Activated CD4-positive, alpha-beta T cell treated with anti-CD3 and anti-CD28 coated beads, Interleukin-2, amount 10 ng/mL, durations not matched to agents 7 days and 5 days (primary cell): ENCODE measurements at places on chromosomes 4 and X. TPM values are rescaled to one million over a fixed set of nuclear protein-coding genes. Genes with fewer than 3 reads are reported as not detected.

- no peak for DNase-seq
Measured at GRCh38 chr4:31461421-31461820, 741.3 kb downstream of the PCDH7 start.

GRCh38 chr4:188780686-188781085, 641.4 kb downstream of the TRIML1 start:
- no peak for DNase-seq

- DNase-seq = no peak
Measured at GRCh38 chrX:53227224-53227765, 2.3 kb upstream of the KDM5C start.

DNA sequence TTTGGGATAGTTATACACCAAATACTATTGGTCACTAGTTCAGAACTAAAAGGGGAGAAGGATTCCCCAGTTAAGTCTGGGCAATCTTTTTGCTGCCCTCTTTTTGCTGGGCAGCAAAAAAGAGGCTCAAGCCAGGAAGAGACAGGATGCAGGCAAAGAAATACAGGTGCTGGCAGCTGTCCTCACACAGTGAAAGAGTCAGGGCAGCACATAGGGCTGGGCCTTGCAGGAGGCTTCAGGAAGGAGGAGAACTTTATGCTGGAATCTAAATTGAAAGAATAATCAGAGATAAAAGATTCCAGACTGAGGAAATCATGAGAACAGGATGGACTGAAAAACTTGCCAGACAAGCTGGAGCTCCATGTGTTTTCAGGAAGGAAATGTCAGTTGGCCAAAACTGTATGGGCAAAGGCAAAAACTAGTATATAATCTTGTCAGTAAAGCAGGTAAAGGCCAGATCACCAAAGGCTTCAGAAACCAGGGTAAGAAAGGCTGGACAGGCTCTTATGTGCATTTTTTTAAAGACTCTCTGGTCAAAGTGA, 46.8 kb downstream of the PDGFC start:
- no peak for DNase-seq

Gene CLDN34
- not detected for total RNA-seq

Gene CTSO
- 5.5 TPM for total RNA-seq
